Stimulated activated CD8-positive, alpha-beta memory T cell treated with anti-CD3 and anti-CD28 coated beads, Interleukin-2, amount 100 ng/mL, for 48 hours (primary cell): ENCODE measurements at places on chromosomes 7 and 10.

DNA sequence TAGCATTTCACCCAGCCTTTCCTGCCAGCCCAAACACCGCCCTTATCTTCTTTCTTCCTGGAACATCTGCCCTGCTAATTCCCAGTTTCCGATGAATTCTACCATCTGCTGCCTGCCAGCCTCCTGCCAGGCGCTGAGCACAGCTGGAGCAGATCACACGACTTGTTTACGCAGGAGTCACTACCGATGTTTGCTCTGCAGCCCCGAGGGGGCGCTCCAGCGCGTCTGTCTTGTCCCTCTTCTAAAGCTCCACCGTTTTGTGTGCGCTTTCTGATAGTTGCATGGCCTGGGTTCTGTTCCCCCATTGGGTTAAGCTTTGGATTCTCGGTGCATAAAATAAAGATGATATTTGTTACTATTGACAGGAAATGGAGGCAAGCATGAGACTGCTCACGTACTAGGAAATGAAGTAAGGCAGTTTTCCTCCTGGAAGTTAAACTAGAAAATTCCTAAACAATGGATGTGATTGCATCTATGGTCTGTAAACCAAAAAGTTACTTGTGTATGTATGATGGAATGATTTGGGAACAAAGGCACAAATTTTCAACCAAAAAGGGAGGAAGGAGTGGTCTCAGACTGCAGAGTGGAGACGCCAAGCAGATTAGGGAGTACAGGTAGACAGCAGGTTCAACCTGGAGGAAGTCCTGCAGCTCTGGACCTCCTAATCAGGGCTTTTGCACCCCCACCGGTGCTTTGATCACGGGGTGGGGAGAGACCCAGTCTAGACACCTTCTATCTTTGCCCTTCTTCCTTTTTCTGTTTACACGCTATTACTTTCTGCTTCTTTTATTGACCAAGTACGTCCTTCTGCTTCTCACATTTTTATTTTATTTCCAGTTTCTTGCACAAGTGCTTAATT, 2.2 kb upstream of the RBM17 start:
- peak; percentile 86 for DNase-seq

- DNase-seq: no peak
Measured at GRCh38 chr10:60048091-60048501, 141.7 kb upstream of the CCDC6 start.

- DNase-seq: no peak
Measured at GRCh38 chr7:95018021-95018420, 110.6 kb downstream of the PPP1R9A start.

GRCh38 chr7:30450240-30450982, 28.2 kb downstream of the NOD1 start:
- no peak for DNase-seq

DNA sequence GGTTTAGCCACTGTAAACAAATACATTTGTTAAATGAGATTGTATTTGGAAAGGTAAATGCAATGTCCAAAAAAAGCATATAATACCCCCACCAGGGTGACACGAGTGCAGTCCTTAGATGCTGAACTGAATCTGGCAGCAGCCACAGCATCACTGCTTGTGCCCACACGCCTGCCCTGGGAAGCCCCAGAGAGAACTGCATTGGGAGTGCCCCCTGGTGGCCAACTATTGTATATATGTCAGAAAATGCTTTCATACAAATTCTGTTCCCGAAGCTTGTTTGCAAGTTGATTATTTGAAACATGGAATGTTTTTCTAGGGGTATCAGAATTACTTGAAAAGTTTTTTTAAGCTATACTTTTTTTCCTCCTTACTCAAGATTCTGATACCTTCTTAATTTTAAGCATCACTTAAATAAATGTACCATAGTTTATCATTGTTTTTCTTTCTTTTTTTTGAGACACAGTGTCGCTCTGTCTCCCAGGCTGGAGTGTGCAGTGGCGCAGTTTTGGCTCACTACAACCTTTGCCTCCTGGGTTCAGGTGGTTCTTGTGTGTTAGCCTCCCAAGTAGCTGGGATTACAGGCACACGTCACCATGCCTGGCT, 50.1 kb downstream of the LANCL2 start:
- DNase-seq: peak; percentile 72

DNA sequence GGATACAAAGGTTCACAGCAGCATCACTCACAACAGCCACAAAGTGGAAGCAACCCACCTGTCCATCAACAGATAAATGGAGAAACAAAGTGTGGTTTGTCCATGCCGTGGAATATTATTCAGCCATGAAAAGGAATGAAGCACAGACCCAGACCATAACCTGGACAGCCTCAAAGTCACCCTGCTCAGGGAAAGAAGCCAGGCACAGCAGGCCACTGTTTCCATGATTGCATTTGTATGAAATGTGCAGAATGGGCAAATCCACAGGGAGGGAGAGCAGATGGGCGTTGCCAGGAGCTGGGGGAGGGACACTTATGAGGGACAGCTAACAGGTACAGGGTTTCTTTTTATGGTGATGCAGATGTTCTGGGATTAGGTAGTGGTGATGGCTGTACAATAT, 30.3 kb downstream of the FOXL3 start:
- DNase-seq: no peak

DNA sequence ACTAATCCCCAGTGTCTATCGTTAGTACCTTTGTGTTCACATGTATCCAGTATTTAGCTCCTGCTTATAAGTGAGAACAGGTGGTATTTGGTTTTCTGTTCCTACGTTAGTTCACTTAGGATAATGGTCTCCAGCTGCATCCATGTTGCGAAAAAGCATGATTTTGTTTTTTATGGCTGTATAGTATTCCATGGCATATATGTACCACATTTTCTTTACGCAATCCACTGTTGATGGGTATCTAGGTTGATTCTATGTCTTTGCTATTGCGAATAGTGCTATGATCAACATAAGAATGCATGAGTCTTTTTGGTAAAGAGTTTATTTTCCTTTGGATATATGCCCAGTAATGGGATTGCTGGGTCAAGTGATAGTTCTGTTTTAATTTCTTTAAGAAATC, 59.1 kb downstream of the CH25H start:
- no peak for DNase-seq

GRCh38 chr10:62000726-62001125, 99.2 kb downstream of the ARID5B start:
- no peak for DNase-seq

DNA sequence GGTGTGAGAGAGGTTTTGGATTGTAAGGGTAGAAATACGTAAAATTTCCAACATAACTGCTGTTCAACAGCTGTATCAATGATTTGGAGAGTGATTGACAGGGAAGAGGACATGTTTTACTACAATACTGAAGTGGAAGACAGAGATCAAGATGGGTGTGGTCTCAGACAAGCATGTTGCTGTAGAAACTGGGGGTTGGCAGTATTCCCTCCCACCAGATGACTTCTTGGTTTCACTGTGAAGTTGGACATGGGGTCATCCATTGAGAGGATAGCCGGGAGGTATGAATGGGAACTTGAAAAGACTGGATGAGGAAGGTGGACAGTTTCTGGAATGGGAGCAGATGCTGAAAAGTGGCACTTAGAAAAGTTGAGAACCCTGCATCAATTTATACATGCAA, 95.3 kb upstream of the HDAC9 start:
- no peak for DNase-seq

GRCh38 chr7:105920766-105921165, 42.3 kb upstream of the CDHR3 start:
- no peak for DNase-seq

GRCh38 chr7:81487516-81487915, 282.3 kb downstream of the HGF start:
- DNase-seq: no peak

DNA sequence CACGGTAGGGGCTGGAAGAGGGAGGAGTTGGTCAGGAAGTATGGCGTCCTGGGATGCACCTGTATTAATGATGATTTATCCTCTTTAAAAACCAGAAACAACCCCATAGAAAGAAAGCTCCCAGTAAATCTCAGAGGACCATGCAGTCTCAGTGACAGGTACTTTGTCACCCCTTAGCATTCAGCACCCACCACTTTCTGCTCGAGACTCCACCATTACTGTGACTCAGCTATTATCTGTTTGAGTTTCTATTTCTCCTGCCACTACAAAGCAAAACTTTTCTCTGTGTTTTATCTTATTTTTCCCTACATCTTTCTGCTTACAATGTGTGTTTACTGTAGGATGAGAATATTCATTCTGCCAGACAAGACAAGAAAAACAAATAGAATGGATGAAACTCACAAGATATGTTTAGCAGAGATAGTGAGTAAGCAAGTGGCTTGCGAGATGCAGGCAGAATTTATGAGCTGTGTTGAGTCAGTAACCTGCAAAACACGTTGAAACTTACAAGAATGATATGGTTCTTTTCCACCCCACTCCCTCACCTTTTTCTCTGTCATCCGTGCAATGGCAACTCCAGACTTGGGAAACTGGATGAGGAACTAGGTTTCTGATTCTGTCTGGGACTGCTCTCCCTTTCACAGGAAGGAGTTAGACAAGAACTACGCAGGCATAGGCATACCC, 127.1 kb downstream of the AOAH start:
- no peak for DNase-seq

DNA sequence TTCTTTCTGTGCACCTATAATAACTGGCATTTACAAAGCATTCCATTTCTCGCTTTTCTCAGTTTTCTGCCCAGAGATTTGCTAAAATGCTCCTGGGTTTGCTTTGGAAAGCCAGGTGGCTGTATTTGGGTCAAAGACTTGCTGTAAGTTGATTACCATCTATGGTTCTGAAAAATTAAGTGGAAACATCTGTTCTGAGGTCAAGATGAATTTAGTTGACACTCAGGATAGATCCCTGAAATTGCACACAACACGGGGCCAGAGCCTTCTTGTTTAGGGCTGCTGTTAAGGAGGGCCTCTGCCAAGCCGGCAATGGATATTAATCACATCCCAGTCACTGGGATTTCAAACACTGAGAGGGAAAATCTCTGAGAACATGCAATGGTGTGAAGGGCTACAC, 111.6 kb upstream of the GLI3 start:
- no peak for DNase-seq

DNA sequence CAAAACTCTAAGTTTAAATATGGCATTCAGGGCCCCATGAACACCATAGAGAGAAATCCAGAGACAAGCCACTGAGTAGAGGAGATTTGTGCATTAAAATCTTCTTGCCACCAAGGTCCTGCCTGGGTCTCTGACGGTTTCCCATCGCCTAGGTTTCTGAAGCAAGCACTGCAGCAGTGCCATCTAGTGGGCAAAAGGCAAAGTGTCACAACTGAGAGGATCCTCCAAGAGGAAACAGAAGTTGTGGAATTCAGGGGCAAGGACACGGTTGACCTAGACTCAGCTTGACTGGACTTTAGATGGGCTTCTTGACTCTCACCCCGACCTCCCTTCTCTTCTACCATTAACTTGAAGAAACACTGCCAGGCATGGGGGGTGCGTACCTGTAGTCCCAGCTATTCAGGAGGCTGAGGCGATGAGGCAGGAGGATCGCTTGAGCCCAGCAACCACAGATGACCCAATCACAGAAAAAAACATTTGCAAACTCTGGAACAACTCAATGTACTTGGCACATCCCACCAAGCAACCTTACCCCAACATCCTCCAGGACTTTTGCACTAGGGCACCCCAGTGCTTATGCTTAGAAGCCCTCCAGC, 604.1 kb downstream of the GALNT17 start:
- peak; percentile 7 for DNase-seq
